Endodermal cell (in vitro differentiated cells): ENCODE measurements at places on chromosomes 13 and 19.

DNA sequence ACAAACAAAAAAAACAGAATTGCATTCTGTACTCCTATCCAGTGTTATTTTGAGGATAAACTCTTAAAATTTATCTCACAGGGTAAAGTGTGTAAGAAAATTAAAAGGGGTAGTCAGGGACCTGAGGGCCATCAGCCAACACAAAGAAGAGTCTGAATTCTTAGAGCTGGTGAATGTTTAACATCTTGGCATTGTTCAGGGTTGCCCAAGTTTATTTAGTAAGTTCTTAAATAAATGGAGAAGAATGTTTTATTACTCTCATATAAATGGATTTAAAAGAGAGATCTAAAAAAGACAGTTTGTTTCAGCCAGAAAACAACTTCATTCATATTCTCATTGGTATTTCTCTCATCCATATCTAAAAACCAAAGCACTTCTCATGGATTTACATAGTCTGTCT, 171.7 kb downstream of the LACC1 start:
- no peak for DNase-seq

DNA sequence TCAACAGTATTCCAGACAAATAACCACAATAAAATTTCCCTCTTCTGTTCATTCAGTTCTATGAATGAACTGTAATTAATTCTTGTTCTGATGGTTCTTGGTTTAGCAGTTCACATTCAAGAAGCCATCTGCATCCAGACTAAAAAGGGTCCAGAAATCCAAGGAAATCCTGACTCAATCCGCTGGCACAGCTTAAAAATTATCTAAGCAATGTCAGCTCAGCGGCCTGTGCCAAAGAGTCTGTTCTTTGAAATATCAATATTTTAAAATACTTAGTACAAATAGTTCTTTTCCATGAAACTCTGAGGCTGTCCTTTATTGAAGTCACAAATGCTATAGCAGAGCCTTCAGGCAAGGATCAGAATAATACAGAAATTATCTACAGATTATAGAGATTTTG, 57.2 kb downstream of the DHRS12 start:
- DNase-seq: no peak

DNA sequence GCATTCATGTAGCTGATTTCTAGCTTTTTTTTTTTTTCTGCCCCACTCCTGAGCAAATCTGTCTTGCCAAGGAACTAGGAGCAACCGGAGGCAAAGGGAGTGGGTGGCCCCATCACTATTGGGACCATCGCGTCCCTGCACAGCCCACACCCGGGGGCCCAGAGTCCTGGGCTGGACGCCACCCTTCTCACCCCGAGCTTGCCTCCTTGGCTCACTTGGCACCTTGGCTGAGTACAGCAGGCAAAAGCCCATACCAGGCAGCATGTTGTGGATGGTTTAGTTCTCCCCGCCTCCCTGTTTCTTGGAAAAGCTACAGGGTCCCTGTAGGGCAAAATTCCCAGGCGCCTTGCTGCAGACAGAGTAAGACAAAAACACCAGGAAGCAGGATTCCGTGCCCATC, 13.7 kb downstream of the SMIM24 start:
- DNase-seq: no peak

- DNase-seq: no peak
Measured at GRCh38 chr19:19568802-19569756, 31.0 kb downstream of the CILP2 start.

DNA sequence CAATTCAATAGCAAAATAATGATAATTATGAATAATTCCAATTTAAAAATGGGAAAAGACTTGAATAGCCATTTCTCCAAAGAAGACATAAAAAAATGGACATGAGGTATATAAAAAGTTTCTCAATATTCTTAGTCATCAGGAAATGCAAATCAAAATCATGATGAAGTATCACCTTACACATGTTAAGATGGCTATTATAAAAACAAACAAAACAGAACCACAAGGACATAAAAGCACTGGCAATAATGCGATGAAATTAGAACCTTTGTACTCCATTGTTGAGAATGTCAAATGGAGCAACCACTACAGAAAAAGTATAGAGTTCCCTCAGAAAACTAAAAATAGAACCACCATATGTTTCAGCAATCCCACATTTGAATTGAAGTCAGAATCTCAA, 1186.1 kb downstream of the SLITRK5 start:
- no peak for DNase-seq

- DNase-seq: no peak
Measured at GRCh38 chr13:48891586-48891985, 84.1 kb upstream of the FNDC3A start.

DNA sequence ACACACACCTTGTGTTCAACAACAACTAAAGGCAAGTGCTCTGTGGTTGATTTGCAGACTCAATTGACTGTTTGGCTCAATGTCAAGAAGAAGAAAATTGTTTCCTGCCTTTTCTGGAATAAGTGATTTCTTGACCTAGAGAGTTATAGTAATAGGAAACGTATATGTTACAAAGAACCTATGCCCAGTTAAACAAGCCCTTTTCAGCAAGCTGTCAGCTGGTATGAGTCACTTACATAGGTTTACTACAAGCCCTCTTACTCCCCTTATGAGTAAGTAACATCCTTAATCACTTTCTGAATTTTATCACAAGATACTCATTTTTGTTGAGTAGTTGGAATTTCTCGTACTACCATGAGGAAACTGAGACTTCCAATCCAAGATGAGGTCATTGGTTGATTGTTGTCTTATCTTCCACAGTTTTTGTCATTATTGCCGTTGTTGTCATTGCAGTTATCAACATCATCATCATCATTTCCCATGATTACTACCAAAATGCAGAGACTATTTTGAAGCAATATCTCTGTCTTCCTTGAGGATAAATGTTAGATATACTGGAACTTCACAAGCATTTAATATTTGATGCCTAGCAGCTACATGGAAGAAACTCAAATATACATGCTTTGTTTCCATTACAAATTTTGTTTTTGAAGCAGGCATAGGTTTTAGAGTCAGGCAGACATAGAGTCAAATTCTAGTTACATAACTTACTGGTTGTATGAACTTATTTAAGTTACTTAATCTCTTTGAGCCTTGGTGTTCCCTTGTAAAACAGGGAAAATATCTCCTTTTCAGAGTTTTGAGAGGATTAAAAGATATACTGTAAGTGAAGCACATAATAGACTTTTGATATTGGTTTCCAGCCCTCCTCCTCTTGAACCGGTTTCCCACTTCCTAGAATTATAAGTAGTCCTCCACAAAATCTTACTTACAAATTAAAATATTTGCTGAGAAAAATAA, 106.0 kb downstream of the RAP2A start:
- DNase-seq: no peak

DNA sequence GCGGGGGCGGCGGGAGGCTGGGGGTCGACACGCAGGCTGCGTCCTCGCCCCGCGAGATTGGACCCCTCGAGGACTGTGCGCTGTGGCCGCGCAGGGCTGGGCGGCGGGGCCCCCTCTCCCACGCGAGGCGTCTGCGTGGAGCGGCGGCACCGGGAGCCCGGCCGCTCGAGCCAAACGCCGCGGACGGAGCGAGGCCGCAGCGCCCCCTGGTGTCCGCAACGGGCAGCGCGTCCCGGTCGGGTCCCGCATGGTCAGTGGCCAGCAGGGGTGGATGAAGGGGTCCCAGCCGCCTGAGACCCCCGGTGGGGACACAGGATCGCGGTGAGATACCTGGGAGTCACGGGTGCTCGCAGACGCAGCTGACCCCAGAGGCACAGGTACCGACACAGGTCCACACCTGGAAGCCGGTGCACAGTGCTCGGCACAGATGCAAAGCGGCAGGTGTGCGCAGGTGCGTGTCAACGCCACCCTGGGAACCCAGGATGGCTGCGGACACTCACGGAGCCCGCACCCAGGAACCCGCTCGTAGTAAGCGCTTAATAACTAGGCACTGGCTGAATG, 2.1 kb upstream of the CIRBP start:
- peak; percentile 93 for DNase-seq

GRCh38 chr19:40686882-40687524, 3.4 kb downstream of the NUMBL start:
- no peak for DNase-seq

GRCh38 chr13:97434397-97435201, 630 bp downstream of the RAP2A start:
- DNase-seq: peak; percentile 75

DNA sequence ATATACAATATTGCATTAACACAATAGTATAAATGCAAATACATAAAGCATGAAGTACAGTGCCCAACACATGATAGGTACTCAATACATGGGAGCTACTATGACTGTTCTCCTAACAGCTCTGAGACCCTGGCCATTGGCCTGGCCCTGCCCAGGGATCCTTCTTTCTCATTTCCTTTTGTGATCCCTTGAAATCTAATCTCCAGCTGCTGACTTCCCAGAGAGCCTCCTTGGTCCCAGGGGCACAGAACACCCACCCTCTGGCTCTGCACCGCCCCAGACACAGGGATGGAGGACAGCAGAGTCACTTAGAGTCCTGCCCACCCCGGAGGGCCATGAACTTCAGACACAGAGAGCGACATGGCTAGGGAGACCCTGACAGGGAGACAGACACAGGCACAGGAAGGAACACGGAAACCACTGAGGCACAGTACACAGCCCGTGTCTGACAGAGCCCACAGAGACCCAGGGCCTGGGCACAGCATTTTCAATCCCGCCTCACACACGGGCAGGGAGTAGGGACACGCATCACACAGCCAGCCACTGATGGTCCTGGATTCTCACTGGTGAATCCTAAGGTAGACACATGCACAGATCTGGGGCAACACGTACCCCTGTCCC, 4.2 kb upstream of the SYCN start:
- DNase-seq: no peak

DNA sequence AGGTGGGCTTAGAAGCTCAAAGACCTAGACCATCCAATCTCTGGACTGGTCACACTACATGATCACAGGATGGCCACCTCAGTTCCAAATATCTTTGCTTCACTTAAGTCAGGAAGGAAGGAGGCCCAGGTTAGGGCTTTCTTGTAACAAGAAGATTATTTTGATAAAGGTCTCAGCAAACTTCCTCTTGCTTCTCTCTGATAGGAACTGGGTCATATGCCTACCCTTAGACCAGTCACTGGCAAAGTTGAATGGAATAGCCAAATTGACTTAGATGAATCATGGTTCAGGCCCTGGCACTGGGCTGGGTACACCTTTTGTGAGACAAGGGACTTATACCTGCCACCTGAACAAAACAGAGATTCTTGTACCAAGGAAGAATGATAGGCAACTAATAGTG, 11.0 kb downstream of the FRY start:
- DNase-seq: no peak

- DNase-seq: peak; percentile 88
Measured at GRCh38 chr19:51311351-51312257, at the start of gene IGLON5. Gene IGLON5 (plus strand): TSS chr19:51311644. CDS start chr19:51311848, 204 bp downstream.

- DNase-seq: no peak
Measured at GRCh38 chr13:55566779-55567178, 1573.9 kb upstream of the PRR20A start.

GRCh38 chr13:37715606-37716015, 117.0 kb upstream of the POSTN start:
- DNase-seq: no peak

- no peak for DNase-seq
Measured at GRCh38 chr13:30340331-30341250, 33.2 kb upstream of the KATNAL1 start.

DNA sequence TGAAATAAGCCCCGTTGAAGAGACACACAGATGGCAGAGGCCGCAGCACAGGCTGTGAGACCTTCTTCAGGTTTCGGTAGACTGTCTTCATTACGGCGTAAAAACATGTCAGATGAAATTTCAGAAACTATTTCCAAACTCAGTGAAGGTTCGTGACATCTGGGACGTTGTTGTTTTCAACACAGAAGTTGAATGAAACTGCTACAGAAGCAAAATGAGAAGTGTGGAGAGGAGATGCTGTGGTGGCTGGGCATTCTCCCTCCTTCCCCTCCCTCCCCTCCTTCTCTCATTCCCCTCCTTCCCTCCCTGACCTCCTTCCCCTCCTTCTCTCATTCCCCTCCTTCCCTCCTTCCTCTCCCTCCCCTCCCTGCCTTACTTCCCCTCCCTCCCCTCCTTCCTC, 113.6 kb downstream of the ATP11A start:
- no peak for DNase-seq

DNA sequence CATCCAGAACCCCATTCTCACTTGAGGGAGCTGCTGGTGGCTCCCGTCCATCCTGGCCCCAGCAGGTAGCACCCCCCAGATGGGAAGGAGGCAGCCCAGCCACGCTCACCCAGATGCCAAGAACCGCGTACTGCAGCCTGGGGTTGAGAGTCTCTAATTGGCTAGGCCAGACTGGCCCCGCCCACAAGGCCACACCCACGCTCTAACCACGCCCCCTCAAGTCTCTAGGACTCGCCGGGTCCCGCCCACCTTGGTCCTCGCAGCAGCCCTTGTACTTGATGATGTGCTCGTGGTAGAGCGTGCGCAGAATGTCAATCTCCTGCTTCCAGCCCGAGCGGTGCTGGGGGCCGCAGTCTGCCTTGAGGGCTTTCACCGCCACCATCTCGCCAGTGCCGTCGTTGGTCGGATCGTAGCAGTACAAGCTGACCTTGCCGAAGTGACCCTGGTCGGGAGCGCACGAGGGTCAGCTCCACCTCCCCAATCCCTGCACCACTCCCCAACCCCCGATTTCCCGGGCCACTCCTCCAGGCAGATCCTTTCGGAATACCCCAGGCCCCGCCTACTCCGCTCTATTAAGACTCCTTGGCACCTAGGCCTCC, 14.5 kb upstream of the ICAM3 start:
- peak; percentile 99 for DNase-seq

DNA sequence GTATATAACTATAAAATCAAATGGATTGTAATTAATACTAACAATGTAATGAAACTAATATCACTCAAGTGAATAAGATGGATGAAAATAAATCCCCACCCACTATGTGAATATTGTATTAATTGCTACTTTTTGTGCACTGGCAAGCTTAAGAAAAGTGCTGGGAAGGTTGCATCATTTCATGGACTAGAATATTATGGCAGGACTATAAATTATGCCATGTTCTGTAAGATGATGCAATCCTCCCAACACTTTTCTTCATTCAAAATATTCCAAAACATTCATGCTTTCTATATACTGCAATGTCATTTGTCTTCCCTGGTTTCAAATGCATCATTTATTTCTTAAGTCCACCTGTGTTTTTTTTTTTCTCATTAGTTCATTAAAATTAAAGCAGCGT, 457.6 kb upstream of the GPC6 start:
- no peak for DNase-seq

- no peak for DNase-seq
Measured at GRCh38 chr13:48476686-48477085, 56.2 kb downstream of the RCBTB2 start.

DNA sequence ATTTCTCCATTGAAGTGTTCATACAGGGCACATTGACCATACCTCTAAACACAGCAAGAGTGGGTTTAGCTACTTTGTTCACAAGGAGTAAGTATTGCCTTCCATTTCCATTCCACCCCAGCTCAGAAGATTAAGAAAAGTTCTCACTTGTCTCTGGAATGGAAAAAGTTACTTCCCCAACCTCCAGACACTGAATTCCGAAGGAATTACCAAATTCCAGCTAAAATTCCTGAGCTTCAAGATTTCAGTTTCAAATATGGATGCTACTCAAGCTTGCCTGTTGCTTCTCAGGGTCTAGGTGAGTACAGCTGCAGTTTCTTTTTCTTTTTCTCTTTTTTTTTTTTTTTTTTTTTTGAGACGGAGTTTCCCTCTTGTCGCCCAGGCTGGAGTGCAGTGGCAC, 33.6 kb downstream of the TEX26 start:
- DNase-seq: no peak
